NCI-H1092 (cell line): ENCODE measurements at places on chromosomes 2 and 18.

GRCh38 chr2:48991415-48992131, 162.7 kb downstream of the FSHR start:
- DNase-seq = no peak

DNA sequence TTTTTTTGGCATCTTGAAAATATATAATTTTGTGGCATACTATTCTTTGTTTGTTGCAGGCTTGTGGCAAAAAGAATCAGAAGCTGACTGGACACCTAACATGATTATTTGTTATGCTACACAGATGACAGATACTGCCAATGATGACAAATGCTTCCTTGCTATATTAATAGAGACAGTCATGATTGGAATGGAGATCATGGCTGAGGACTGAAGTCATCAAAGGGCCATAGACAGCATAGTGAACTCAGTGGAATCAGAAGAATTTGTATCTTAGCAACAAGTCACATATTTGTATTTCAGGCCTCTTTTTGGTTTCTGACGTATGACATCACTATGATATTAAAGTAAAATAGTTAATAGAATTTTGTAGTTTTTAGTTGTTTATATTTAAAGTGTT, 1003.8 kb upstream of the DDX18 start:
- DNase-seq = no peak

DNA sequence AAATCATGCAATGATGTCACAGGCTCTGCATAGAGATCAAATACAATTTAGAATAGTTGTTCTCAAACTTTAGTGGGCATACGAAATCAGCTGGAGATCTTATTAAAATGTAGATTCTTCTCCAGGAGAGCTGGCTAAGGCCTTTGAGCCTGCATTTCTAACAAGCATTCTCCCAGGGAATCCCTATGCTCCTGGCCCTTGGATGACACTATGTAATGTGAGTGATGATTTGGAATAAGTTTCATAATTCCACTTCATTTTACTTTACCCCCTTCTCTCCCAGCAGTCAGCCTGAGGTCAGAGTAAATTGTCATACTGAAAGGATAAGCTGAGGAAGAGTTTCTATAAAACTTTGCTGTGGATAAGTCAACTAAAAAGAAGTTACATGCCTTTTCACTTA, 189.1 kb downstream of the UBE2E3 start:
- no peak for DNase-seq

- DNase-seq = no peak
These were observed 1.7 kb downstream of the PRELID3A start for GRCh38 chr18:12409469-12409868.

GRCh38 chr2:111624411-111625156, 259.4 kb downstream of the ANAPC1 start:
- no peak for DNase-seq

DNA sequence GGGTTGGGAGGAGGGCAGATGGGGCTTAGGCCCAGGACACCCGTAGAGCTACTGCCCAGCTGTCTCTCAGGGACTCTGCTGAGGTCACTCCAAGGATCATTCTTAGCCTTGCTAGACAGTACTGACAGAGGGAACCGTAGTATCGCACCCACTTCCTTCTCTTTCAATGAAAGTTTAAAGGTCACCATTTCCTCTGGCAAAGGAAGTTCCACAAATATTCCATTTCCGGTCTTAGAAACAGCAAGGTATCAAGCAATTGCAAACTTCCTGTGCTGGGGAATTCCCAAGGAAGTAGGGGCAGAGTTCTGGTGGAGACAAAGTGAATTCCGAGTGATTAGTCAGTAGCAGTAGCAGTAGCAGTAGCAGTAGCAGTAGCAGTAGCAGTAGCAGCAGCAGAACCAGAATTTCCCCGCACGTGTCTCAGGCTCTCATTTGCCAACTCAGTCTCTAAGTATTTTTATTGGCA, 24.7 kb downstream of the IL1B start:
- DNase-seq = no peak

DNA sequence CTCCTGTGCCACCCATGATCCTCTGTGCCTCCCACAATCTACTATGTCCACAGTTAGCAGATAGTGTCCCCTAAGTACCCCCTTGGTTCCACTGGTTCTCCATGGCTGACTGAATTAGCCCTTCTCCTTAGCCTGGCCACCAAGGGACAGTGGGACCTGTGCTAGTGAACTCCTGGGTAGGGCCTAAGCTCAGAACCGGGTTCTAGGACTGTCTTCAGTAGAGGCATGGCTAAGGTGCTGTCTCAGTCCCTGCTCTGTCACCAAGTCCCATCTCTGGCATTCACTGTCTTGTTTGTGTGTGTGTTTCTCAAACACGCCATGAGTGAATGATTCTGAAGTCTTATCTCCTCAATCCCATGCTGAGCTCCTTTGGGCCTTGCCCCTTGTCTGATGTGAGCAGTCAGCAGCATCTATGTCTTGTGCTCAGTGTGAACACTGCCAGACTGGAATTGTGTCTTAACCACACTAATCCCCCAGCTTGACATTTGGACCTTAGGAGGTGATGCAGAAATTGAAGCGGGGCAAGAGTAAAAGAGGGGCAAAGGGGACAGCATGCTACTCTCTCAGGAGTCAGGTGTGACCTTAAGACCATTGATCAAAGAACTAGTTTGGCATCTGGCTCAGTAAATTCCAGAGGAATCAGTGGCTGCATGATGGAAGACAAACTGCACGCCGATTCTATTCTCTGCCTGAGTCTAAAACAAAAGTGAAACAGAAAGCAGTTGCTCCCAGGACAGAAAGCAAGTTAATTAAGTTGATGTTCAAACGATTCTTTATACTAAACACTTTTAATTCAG, 190.5 kb downstream of the ALPK2 start:
- DNase-seq = no peak

DNA sequence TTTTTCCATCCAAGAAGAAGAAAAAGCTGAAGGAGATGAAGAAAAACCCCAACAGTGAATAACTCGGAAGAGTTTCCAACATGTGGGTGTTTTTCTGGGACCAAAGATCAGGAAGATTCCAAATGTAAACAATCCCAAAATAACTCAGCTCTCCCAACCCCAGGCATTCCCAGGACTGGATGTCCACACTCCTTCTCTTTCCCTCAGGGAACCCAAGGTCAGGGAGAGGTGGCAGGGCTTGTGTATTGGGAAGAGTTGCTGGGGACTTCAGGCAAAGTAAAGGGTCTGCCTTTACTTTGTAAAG, 268.0 kb downstream of the DYSF start:
- no peak for DNase-seq

GRCh38 chr2:175606010-175606841, 395.8 kb downstream of the LNPK start:
- peak; percentile 61 for DNase-seq

GRCh38 chr2:46748735-46749531, 166.7 kb downstream of the MCFD2 start:
- DNase-seq = no peak

GRCh38 chr18:44851856-44852621, 171.4 kb downstream of the SETBP1 start:
- peak; percentile 79 for DNase-seq

DNA sequence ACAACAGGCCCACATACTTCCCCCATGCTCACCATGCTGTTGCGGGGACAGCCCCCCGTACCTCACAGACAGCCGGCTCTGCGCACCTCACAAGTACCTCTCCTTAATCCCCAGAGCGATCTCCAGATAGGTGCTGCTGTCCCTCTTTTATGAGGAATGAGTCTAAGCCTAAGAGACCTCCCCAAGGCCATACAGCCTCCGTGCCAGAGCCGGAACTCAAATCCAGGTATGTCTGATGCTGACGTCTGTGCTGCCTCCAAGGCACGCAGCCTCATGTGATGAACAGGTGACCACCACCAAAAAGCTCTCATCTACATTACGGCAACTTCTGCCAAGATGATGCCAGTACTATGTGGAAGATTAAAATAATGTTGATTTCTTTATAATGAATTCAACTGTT, 85.2 kb downstream of the EIPR1 start:
- no peak for DNase-seq

DNA sequence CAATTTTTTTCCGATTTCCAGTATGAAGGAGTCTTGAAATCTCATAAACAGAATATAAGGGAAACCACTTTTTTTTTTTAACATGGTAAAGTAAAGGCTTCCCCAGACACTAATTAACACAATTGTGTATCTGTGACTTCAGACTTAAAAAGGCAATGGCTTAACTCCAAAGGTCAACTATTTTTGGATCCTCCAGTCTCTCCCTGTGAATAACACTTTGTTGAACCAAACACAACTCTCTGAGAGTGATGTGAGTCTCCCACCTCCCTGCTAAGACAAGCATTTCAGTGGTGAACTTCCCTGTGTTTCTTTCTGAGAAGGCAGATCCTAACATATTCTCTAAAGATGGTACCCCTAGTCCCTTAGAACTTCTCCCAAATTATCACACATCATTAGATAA, 219.6 kb upstream of the RBBP8 start:
- no peak for DNase-seq

GRCh38 chr2:107359021-107359420, 467.7 kb upstream of the RGPD4 start:
- no peak for DNase-seq

DNA sequence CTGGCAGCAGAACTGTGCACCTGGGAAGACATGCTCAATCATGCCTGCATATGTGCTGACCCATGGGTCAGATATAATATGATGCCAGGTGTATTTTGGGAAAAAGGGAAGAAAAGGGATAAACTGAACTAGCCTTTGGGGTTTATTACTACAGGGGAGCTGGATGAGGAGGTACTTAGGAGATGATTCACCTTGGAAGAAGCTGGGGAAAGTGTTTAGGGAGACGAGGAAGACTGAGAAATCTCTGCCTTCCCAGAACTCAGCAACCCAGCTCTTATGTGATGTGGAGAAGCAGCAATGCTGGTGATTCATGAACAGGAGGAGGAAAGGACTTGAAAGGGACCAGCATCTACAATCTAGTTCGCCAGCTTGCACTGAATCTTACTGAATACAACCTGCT, 110.2 kb downstream of the BARD1 start:
- DNase-seq = no peak

DNA sequence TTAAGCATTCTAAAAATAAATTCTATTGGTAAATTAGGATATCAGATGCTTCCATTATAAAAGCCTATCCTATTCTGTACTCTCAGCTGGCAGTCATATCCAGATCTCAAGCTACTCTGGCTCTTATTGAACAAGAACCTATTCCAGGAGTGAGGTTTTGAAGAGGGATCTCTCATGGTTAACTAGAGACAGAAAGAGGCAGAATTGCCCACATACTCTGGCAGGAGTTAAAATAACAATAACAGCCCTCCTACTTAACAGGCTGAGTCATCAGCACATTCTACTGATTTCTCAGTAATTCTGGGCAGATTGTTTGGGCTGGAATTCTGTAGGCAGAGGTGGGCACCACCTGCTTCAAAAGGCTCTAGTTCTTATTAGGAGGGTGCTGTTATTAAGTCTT, 142.0 kb upstream of the UNC80 start:
- no peak for DNase-seq

DNA sequence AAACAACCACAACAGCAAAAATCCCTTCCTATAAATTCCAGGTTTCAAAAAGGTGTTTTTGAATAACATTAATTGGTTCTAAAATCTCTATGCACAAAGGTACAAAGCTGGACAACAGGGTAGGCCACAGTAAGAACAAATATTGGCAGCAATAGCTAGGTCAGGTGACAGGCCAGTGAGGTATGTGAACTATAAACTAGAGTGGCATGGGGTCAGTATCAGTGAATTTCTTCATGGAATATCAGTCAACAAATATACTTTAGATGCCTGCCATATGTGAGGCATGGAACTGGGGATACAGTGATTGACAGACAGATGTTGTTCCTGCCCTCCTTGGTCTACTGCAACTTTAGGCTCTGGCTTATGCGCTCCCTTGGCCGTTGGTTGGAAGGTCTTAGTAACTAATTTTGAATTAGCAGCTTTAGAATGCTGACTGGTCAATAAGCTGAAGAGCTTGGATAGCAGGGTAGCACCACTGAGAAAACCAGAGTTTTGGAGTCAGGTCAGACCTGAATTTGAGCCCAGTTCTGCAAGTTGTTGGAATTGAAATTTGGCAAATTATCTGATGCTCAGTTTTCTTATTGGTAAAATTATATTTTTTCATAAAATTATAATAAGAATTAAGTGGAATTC, 2.3 kb upstream of the EPC2 start:
- no peak for DNase-seq

DNA sequence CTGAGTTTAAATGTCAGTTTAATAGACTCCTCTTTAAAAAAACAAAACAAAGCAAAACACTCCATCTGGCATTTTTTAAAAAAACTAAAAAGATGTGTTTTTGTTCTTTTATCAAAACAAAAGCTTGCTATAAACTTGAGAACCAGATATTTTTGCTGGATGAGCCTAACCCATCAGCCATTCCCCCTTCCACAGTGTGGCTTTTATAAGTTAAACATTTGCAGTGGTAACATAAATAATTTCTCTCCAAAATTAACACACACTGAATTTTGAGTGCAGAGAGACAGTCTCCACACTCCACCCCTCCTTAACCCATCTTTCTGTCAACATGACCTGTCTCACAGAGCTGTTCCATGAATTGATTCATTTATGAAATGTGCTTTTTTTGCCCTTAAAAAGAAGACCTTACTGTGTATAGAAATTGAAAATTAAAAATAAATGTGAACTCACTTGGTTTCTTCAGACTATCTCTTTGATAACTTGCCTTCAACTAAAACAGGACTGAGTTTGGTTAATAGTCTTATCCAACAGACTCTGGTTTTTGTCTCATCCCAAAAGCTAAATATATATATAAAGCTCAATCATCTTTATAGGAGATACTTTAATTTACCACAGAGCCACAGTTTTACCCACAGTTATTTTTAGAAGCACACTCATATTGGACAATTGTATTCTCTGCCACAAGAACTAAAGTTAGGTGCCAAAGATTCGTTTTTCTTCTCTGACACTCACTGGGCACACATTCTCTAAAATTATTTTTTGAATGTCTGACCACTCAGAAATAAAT, 64.8 kb upstream of the STK39 start:
- DNase-seq = no peak

- no peak for DNase-seq
These were observed 33.5 kb upstream of the ATG16L1 start for GRCh38 chr2:233217892-233218377.

GRCh38 chr2:109222825-109223471, 93.9 kb downstream of the SH3RF3 start:
- DNase-seq = no peak

GRCh38 chr2:73981081-73982001, 3.4 kb upstream of the TET3 start:
- no peak for DNase-seq

GRCh38 chr2:52294628-52295027, 1262.7 kb upstream of the NRXN1 start:
- no peak for DNase-seq

DNA sequence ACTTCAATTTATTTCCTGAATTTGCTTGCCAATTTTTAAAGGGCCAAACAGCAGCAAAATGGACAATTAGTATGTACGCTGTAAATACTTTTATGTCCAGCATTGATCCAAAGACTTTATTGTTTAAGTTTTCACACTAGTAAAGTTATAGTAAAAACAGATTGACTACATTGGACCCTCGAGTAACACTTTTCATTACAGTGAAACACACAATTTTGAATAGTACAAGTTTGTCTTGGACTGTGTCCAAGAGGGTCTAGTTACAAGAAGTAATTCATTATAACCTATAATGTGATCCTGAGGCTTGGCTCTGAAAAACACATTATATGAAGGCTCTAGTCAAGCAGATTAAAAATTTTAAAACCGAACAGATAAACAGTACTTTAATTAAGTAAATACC, 11.4 kb upstream of the RBBP8 start:
- peak; percentile 37 for DNase-seq
